ENCODE measurements at places on chromosomes 11 and 22.

DNA sequence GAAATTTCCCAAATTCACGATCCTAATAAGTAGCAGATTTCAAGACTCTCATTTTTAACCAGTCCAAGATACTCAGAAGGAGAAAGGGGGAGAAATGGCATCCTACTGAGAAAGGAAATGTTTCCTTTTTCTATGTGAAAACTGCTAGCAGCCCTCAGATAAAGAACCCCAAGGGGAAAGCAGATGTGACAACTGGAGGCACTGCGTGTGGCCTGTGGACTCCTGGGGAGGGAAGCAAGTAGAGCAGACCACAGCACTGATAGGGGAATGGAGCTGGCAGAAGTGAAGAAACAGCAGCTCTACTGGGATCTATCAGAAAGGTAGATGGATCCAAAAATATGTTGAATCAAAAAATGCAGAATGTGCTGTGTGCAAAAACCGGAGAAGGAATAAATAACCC, 239.7 kb upstream of the API5 start:
- DNase-seq = no peak

GRCh38 chr11:9180784-9181183, 84.4 kb downstream of the DENND5A start:
- peak; percentile 74 for DNase-seq

DNA sequence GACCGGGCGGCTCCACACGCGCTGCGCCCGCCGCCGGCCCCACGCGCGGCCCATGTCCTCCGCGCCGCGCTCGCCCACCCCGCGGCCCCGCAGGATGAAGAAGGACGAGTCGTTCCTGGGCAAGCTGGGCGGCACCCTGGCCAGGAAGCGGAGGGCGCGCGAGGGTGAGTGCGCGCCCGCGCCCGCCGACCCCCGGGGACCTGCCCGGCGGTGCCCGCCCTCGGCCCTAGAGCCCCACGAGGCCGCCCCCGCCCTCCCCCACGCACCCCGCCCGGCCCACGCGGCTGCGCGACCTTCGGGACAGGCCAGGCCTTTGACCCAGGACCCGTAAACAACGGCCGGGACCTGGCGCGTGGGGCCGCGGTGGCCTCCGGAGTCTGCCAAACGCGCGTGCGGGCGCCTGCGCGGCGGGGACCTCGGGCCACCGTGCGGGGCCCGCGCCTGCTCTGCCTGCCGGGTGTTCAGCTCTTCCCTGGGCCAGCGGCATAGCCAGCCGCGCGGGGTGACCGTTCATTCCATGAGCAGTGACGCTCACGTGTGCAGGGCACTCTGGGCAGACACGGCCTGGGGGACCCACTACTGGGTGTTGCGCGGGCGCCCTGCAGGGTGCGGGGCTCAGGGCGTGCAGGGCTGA, at the start of gene PARVB:
TSS of gene PARVB (plus strand) at position 15 of the 634 bp plus-strand sequence. CDS start at position 53, 38 bp downstream.
- DNase-seq = no peak

DNA sequence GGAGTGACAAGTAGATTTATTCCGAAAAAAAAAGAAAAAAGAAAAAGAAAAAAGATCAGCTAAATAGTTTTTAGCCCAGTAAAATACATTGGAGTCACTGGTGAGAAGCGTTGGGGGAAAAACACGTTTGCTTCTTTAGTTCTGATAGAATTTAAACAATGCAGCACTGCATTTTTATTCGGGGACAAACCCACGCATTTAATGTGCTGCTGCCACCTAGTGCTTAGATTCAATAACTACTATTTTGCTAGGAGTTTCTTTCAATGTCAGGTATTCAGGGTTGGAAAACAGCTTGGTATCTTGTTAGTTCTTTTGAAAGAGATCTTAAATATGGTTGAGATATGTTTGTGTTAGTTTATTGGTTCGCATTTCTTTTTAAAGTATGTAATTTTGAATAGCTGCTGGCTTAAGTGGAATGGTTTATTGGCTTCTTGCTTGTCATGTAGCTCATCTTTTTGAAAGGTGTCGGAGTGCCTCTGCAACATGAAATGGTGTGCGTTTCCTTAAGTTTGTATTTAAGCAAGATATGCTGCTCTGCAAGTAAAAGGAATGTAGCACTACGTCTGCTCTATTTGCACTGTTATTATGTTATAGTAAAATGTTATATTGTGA, 41.9 kb downstream of the SVIP start:
- DNase-seq = peak; percentile 78

DNA sequence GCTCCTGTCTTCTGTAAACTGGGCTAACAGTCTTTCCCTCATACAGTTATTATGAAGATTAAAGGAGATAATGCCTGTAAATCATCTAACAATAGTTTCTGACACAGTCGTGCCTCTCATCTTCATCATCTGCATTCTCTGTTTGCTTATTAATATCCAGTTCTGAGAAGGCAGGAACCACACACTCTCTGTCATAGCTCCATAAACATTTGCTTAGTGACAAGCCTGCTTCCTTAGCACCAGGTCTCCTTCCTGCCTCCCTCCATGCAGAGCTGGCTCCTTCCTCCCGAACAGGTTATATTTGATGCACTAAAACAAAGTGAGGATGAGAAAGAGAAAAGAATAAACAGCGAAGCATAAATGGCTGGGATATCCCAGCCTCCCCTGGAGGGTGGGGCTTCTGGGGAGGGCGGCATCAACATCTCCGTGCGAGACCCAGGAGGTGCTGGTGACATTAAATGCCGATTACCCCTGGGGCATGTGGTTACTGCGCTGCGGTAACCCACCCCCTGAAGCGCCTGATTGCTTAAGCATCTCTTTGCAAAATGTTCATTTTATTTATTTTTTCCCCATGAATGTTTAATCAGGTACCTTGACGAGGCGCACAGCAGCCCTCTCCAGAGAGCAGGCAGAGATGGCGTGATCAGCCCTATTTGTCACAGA, 404.9 kb downstream of the NXPE2 start:
- no peak for DNase-seq

- DNase-seq = peak; percentile 86
Observed at GRCh38 chr11:1863352-1864216, 10.7 kb downstream of the LSP1 start.

DNA sequence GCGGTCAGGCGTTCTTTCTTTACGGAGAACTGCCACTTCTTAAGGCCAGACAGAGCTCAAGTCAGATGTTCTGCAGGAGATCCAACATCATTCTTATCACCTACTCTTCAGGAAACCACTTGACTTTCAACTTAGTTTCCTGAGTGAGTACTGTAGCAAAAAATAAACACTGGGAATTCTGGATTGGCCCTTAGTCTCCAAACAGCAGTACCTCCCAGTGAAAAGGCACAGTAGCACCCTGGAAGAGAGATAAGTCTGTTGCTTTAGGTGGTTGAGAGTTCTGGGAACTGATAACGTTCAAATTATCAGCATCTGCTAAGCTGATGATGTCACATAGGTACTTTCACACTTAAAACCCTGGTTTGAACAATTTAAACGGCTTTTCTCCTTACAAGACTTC, 971.8 kb upstream of the TENM4 start:
- DNase-seq = no peak

GRCh38 chr11:112795142-112795815, 165.9 kb upstream of the NCAM1 start:
- peak; percentile 69 for DNase-seq

GRCh38 chr11:117192401-117192875, 6.7 kb upstream of the TAGLN start:
- DNase-seq = no peak

GRCh38 chr22:40922484-40923303, 28.5 kb upstream of the RBX1 start:
- peak; percentile 84 for DNase-seq

DNA sequence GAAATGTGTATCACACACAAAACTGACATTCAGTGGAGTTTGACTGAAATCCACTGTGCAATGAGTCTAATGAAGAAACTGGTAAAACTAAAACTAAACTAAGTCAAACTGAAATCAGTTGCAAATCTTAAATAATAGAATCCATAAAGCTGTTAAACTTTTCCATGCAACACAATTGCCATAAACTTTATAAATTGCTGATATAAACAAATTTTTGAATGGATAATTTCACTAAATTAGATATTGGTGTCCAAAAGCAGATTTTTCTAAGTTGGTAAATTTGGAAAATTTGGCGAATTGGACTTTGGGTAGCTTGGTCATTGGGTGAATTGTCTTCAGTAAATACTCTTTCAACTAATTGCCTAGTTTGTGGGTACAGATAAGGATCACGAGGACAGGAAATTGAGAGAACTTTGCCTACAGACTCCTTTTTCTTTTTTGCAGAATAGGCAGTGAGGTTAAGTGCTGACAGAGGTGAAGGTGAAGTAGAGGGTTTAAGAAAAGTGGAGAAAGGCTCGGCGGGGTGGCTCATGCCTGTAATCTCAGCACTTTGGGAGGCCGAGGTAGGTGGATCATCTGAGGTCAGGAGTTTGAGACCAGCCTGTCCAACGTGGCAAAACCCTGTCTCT, 12.8 kb downstream of the MRPL17 start:
- no peak for DNase-seq

- peak; percentile 1 for DNase-seq
Observed at GRCh38 chr11:55172734-55173415, 89.1 kb upstream of the TRIM48 start.

DNA sequence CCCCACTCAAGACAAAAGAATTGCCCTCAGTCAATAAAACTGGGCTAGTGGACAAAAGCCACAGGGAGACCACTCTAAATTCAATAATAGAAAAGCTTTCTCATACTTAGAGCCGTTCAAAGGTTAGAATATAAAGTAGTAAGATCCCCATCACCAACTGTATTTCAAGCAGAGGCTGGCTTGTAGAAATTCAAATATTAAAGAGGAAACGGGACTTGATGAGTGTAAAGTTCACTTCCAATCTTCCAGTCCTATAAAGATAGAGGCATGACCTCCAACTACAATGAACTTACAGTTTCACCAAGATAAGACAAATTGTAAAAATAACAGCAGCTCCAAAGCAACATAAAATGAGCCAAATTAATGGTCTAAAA, 70.4 kb downstream of the CCDC34 start:
- no peak for DNase-seq

GRCh38 chr11:133011604-133012003, 520.7 kb downstream of the OPCML start:
- no peak for DNase-seq

DNA sequence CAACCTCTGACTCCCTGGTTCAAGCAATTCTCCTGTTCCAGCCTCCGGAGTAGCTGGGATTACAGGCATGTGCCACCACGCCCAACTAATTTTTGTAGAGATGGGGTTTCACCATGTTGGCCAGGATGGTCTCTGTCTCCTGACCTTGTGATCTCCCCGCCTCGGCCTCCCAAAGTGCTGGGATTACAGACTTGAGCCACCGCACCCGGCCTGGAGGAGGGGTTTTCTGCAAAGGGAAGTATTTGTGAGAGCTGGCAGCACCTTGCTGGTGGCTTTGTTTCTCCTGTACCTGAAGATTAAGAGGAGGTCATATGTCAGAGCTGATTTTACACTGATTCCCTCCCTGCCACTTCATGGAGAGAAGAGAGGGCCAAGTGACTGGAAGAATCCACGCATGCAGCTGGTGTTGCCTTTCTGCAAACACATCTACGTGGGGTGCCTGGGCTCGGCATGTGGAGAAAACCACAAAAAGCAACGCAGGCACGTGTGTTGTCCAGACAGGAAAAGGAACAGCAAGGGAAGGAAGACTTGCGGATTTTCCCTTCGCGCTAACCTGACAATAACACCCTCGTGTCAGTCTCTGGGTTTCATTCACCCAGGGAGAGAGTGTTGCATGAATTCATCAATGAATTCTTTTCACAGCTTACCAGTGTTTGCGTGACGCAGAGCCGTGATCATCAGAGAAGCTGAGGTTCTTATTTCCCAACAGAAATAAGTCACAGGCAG, 61.9 kb downstream of the TSPAN18 start:
- no peak for DNase-seq

DNA sequence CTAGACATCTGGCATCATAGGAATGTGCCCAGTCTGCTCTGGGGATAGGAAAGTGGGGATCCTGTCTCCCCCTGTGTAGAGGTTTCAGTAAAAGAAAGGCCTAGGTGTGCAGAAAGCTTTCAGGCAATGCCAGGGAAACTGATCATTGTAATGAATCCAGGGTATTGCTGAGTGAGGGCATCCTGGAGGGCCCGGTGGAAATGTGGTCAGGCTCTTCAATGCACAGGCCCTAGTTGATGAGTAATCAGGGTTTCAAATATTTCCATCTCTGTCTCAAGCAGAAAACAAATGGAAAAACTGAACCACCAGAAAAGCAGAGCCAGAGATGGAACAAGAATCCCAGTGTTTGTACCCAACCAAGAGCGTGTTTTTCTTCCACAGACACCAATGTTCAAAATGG, 2.0 kb downstream of the CD3E start:
- DNase-seq = no peak

DNA sequence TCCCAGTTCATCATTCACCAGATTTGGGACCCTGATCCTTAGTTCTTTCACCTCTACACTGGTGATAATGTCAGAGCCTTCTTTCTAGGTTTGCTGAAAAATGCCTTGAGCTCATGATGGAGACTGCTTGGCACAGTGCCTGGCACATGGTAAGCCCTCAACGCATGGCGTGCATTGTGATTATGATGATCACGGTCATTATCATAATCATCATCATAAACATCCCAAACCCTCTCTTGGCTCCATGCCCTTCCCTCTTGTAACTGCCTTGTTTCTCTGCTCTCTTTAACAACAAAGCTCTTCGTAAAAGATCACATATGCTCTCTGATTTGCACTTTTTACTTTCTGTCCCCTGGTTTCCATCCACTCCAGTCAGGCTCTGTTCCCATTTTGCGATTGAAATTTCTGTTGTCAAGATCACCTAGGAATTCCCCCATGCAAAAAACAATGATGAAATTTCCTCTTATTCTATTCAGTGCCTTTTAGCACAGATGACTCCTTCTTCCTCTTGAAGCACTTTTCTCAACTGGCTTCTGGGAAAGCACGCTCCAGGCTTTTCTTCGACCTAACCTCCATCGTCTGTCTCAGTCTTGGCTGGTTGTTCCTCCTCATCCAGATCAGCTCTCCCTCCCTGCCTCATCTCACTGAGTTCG, 479.1 kb downstream of the OPCML start:
- DNase-seq = no peak

- peak; percentile 23 for DNase-seq
Observed at GRCh38 chr11:102112509-102112821, 2.2 kb downstream of the YAP1 start.

DNA sequence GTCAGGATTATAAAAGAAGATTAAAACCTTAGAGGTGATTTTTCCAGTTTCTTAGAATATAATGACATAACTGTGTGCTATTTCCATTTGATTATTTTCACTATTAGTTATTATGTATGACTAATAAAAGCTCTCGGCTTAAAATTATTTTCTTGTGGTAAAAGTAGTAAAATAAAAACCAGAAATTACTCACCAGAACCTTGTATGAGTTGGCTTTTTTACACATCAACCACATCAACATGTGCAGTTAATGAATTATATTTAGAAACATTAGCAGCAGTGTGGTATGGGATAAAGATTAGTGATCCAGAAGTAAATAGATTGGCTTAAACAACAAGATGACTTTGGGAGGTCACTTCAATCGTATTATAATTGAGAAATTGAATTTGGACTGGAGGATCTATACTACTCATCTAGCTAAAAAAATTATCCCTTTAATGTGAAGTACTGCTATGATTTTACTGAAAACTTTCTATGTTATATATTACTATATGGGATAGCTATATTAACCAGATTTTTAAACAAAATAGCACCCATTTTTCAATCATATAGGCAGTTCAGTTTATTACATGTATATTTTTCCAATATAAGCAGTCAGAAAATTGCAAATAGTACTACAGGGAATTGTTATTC, 2.8 kb upstream of the BCO2 start:
- DNase-seq = no peak

Data from fibroblast of pulmonary artery (primary cell).